Hematopoietic multipotent progenitor cell treated with erythropoietin and hydrocortisone succinate and interleukin-3 and kit ligand, for 17 days (in vitro differentiated cells): ENCODE measurements at places on chromosomes 1 and 21.

DNA sequence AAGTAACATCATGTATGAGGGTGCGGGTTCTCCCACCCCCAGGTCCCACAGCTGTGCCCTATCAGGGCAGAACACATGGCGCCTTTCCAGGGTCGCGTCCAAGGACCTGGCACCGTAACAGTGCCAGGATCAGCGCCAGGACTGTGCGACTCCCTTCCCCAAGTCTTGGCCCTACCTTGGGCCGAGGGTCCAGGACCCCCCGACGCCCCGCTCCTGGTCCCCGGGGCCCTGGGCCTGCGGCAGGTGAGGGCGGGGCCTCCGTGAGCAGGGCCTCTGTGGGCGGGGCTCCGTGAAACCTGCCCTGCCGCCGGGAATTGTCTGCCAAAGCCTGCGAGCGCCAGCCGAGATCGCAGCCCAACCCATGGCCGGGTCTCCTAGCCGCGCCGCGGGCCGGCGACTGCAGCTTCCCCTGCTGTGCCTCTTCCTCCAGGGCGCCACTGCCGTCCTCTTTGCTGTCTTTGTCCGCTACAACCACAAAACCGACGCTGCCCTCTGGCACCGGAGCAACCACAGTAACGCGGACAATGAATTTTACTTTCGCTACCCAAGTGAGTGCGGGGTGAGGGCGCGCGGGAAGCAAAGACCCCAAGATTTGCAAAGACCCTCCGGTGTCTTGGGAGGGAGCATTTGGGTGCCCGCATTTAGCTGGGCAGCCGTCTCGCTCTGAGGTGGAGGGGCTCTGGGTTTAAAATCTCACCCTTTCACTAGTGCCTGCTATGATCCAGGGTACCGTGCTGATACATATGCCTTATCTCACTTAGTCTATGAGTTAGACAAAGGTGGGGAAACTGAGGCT is at the start of gene RHBG:
RHBG (plus strand) TSS at position 323 of the 796 bp plus-strand sequence; CDS start at position 362, 39 bp downstream.
- no peak for DNase-seq

DNA sequence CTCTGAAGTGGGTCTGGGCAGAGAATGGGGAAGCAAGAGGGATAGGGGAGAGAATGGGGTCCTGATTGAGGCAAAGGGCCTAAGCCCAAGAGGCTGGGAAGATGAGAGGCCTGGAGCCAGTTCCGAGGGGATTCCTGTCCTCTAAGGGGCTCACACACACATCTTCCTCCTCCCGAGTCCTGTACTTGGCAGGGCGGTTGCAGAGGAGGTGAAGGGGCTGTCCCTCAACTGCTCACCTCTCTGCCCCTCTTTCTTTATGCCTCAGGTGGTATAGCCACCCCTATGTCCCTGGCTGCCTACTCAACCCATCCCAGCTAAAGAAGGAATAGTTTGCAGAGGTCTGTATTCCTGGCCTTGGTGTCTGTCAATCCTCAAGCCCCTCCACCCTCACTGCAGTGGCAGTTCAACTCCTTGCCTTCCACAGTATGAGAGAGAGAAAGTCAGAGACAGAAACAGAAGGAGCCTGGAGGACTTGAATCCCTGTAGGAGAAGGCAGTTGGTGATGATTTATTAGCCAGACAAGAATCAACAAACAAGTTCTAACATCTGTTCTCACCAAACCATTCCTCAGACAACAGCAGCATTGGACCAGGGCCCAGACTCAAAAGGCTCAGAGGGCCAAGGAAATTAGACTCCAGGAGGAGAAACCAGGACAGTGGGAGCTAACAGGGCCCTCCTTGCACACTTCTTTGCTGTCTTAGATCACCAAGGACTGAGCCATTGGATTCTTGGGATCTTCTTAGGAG is 10.7 kb downstream of the SH2D2A start:
- no peak for DNase-seq

- DNase-seq: no peak
Observed at GRCh38 chr1:64199154-64199553, 4.3 kb upstream of the UBE2U start.

DNA sequence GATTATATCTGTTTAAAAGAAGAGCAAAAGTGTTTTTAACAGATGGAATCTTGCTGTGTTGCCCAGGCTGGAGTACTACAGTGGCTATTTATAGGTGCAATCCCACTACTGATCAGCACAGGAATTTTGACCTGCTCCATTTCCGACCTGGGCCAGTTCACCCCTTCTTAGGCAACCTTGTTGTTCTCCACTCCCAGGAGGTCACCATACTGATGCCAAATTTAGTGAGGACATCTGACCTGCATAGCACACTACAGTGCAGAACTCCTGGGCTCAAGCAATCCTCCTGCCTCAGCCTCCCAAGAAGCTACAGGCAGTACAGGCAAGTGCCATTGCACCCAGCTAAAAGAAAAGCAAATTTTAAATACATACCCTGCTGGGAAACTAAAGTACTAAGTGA is 11.3 kb upstream of the NUP210L start:
- DNase-seq: no peak

GRCh38 chr1:115429884-115430283 is 91.8 kb upstream of the NGF start:
- no peak for DNase-seq

GRCh38 chr1:201014816-201015200 is 8.7 kb downstream of the KIF21B start:
- no peak for DNase-seq

- no peak for DNase-seq
Observed at GRCh38 chr21:15122241-15122640, 57.4 kb upstream of the NRIP1 start.

DNA sequence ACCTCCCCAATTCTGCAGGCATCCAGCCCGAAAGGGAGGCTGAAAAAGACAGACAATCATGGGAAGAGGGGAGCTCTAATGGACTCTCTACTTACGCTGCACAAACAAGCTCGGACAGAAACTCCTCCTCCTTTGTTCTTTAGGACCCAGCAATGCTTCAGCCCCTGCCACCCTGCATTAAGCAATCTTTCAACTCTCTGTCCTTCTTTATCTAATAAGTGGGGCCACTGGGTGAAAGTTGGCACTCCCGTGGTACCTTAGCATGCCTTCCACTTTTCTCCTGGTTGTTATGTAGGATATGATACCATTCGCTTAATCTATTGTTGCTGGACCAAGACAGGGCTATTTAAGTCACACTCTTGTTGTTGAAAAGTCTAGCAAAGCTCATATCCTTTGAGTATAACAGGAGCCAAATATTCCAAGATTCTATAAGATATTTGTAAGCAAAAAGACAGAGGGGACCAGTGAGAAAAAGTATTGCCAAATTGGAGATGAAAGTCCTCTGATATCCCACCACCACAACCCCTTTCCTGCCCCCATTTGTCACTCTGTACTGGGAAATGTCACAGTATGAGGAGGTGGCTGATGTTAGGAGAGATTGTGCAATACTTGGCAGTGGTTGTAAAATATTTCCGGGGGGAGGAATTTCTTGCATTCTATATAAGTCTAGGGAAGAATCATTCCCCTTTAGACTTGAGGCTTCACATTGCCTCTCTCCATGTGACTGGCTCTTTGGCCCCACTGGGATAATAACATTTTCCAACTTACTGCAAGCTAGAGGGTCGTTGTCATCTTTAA is 137.3 kb upstream of the GJB5 start:
- no peak for DNase-seq

GRCh38 chr1:175690298-175690697 is 53.1 kb downstream of the TNR start:
- DNase-seq: no peak

DNA sequence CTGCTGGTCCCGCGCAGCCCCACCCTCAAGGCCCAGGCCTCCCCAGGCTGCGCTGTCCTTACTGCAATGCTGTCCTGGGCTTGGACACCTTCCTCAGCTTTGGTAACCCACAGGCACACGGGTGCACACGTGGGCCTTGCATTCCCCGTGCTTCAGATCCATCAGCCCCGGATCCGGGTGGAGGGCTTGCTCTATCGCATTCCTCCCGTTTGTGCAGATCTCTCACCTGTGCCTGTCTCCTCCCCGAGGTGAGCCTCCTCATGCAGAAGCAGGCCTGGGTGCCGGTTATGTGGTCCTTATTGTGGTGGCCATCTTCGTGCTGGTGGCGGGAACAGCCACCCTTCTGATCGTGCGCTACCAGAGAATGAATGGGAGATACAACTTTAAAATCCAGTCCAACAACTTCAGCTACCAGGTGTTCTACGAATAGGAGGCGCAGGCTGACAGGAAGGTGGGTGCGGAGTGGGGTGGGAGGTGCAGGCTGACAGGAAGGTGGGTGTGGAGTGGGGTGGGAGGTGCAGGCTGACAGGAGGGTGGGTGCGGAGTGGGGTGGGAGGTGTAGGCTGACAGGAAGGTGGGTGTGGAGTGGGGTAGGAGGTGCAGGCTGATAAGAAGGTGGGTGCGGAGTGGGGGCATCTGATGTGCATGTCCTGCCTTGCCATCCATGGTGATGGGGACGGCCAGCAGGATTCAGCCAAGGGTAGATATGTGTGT is 66.2 kb downstream of the UMODL1 start:
- DNase-seq: no peak

GRCh38 chr1:65795311-65795710 is 2.6 kb downstream of the PDE4B start:
- no peak for DNase-seq

GRCh38 chr1:76240316-76240715 is 165.8 kb downstream of the ST6GALNAC3 start:
- no peak for DNase-seq

DNA sequence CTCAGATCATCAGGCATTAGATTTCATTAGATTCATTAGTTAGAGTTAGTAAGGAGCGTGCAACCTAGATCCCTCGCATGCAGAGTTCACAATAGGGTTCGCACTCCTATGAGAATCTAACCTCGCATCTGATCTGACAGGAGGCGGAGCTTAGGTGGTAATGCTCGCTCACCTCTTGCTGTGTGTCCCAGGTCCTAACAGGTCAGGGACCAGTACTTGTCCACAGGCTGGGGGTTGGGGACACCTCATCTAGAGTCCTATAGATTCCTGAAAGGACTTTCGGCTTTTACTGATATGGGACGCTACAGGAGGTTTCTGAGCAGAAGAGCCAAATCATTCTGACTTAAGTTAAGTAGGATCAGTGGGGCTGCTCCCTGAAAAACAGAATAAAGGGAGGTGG is 91.4 kb downstream of the AKT3 start:
- DNase-seq: no peak

DNA sequence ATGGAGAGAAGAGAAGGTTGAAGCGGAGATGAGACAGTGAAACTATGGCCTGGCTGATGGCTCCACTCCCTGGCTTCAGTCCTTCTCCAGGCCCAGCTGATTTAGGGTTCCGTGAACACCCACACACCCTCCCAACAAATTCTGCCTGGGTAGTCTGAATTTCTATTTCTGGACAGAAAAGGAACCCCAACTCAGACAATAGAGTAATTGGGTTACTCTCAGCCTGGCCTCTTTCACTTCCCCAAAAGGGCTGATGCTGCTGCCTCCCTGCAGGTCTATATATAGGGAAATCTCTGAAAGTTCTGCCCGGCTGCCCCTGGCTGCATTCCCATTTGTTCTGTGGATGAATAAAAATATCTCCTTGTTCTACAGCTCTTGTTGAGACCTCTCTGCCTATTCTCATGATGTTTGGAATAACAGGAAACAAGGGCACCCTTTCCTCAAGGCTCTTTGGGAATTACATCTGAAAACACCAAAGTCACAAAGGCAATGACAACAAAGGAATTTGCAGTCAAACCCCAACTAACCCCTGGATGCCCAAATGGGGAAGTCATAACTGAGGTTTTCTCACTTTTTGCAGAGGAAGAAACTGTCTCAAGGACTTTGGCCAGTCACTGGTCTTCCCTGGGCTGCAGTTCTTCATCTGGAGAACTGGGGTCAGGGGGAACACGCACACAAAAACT is 11.4 kb upstream of the ZSCAN20 start:
- DNase-seq: no peak

DNA sequence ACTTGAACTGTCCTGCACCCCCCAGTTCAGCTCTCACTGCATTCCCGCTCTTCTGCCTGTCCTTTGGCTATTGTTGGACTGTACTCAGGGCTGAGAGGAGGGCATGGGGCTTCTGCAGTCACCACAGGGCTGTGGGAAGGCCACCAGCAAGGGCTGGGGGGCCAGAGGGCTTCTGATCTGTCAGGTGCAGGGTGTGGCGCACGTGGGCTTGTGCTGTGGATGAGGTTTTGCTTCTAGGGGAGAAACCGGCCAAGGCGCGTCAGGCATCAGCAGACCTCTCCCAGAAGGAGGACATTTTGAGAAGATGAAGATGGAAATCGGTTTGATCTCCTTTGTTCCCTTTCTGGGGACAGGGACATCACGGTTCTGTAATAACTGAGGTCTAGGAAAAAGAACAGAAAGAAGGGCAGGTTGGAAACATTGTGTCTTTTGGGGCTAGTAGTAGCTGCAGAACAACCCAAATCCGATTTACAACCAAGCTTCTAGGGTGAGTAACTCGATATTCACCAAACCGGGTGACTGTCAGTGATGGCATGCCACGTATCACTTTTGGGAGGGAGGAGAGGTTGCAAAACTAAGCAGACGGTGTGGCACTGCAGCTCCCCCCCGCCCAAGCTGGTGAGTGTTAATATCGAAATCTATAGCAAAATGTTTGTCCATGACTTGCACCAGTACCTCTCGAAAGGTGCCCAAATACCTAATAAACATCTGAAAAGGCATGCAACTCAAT is 40.9 kb downstream of the AGPAT3 start:
- no peak for DNase-seq

DNA sequence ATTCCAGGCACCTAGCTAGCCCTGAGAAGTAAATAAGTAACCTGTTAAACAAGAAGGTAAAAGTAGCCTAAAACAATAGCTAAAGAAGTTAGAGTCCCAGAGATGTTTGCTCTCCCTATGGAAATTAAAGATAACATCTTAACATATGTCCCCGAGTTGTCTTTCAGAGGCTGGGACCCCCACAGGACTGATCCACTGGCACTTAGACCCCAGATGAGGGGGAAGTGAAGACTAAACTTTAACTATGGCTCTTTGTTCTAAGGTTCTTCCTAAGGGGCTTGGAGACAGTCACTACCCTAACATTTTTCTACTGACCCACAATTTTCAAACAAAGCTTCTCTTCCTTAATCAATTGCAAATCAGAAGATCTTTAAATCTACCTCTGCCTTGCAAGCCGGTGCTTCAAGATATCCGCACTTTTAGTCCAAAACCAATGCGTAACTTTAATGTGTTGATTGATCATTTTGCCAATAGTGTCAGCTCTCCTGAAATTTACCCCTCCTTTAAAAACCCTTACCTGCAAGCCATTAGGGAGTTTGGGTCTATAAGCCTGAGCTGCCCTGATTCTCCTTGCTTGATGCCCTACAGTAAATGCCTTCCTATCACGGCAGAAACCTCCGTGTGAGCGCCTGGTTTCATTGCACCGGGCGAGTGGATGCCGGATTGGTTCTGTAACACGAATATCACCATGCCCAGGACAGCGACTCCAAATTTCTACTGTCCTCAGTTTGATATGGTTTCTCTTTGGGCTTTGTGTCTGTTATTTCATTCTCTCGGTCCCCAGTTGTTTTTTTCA is 404.4 kb downstream of the SIPA1L2 start:
- no peak for DNase-seq
